ENCODE measurements at places on chromosomes 2 and 18.

GRCh38 chr2:121436918-121437317 is 93.8 kb upstream of the RNU4ATAC start:
- DNase-seq, result no peak

DNA sequence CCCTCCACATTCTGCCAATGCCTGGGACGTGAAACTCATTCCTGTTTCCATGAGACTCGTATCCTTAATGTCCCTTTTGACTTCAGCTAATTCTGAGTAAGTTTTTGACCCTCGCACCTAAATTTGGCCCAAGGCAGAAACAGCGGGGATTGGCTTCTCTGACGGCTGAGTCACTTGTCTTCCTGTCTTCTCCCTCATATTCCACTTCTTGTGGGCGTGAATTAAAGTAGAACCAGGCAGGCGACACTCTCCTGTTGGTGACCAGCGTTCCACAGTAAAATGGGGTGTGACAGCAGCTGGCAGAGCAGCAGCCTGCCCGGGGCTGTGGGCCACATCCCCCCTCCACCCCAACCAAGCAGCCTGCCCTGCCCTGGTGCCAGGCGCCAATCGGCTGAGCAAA is 15.5 kb downstream of the TTC32 start:
- DNase-seq, result no peak

- DNase-seq, result no peak
Measured at GRCh38 chr2:227942021-227942420, 70.6 kb downstream of the DAW1 start.

GRCh38 chr18:31176531-31176930 is 13.9 kb upstream of the DSC1 start:
- DNase-seq, result no peak

GRCh38 chr2:6947929-6948676 is 30.9 kb downstream of the RNF144A start:
- DNase-seq, result no peak

DNA sequence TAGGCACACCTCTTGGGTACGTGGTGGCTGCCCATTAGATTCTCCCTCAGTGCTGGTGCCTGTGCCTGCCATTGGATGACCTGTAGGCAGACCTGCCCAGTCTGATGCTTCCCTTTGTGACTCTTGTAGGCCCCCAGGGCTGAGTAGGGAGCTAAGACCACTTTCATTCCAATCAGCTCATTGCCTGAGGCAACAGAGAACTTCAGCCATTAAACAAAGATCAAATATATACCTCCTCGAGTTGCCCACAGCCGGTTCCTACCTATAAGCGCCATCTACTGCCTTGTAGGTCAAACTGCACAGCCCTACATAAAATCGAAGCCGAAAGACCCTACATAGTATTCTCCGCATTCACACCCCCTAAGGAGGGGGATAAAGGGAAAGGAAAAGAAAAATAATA is 184.6 kb downstream of the ETAA1 start:
- DNase-seq, result no peak

DNA sequence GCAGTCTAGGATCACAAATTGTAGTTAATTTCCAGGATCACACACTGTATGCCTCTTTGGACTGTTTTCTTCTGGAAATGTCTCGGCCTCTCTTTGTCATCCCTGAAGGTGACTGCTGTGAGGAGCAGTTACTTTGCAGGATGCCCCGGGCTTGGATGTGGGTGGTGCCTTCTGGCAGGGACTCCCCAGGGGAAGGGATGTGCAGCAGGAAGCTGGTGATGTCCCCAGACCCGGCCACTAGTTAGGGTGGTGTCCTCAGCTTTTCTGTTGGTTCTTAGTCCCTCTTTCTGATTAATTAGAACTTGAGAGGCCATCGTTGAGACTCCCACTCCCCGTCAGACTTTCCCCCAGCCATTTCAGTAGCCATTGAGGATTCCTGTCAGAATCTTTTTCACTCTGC is 286.6 kb upstream of the HDAC4 start:
- no peak for DNase-seq

DNA sequence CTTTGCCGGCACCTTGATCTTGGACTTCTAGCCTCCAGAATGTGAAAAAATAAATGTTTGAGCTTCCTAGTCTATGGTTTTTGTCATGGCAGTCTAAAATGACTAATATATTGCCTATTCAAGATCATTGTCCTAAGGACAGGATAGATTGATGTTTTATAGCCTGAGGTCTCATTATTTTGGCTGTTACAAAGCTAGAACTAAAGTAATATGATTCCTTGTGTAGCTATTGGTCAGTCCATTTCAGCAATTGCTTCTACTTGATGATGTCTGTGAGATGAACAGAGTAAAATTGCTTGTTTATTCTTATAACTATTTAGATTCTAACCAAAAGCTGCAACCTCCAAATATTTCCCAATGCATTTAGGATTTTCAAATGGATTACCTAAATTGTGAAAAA is 145.0 kb downstream of the HRH4 start:
- no peak for DNase-seq
